ENCODE measurements at places on chromosomes 5 and 9.

- DNase-seq: no peak
These were observed 102.1 kb upstream of the SSBP2 start for GRCh38 chr5:81853030-81853357.

GRCh38 chr9:34651876-34652601 is at the start of gene IL11RA:
Gene IL11RA, plus strand, starts transcription at chr9:34652185. Its CDS starts 3,033 bp downstream, at chr9:34655218.
- DNase-seq: no peak

- no peak for DNase-seq
These were observed 10.8 kb upstream of the DBN1 start for GRCh38 chr5:177483994-177484901.

- no peak for DNase-seq
These were observed 28.4 kb downstream of the HSDL2 start for GRCh38 chr9:112408275-112408674.

- no peak for DNase-seq
These were observed 24.0 kb downstream of the HSD17B4 start for GRCh38 chr5:119476341-119476740.

- DNase-seq: no peak
These were observed 65.3 kb downstream of the CDH12 start for GRCh38 chr5:22787807-22788206.

GRCh38 chr5:173302546-173303155 is 25.6 kb downstream of the STC2 start:
- DNase-seq: no peak

GRCh38 chr5:141513627-141514329 is 24.9 kb downstream of the PCDHGC5 start:
- DNase-seq: no peak

DNA sequence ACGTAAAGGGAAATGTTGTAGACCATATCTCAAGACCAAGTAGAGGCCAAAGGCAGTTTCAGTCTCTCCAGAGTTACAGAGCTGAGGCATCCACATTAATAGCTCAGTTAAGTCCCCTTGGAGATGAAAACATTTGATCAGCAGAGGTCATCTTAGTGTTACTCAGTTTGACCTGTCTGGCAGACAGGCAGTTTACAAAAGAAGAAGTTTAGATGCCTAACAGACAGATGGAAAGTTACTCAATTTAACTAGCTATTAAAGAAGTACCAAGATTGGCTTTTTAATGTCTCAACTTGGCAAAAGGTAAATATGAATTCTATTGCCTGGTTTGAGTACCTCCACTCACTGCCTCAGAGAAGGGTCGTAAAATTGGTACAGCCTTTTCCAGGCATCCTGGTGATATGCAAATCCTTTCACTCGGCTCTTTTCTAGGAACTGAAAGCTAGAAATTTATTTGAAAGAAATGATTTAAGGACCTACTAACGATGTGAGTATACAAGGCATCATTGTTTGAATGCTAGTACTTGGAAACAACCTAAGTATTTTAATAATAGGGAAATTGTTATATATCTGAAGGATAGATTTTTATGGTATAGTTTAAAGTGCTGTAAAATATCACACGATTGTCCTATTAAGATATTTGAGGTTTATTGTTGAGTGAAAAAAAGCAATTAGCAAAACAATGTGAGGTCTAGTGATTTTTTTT is 14.8 kb downstream of the ACO1 start:
- DNase-seq: no peak

- no peak for DNase-seq
These were observed 113.4 kb downstream of the PAPPA start for GRCh38 chr9:116267021-116267420.

Measured in NCI-H1930 (cell line).